ENCODE measurements at places on chromosomes 4 and X.

DNA sequence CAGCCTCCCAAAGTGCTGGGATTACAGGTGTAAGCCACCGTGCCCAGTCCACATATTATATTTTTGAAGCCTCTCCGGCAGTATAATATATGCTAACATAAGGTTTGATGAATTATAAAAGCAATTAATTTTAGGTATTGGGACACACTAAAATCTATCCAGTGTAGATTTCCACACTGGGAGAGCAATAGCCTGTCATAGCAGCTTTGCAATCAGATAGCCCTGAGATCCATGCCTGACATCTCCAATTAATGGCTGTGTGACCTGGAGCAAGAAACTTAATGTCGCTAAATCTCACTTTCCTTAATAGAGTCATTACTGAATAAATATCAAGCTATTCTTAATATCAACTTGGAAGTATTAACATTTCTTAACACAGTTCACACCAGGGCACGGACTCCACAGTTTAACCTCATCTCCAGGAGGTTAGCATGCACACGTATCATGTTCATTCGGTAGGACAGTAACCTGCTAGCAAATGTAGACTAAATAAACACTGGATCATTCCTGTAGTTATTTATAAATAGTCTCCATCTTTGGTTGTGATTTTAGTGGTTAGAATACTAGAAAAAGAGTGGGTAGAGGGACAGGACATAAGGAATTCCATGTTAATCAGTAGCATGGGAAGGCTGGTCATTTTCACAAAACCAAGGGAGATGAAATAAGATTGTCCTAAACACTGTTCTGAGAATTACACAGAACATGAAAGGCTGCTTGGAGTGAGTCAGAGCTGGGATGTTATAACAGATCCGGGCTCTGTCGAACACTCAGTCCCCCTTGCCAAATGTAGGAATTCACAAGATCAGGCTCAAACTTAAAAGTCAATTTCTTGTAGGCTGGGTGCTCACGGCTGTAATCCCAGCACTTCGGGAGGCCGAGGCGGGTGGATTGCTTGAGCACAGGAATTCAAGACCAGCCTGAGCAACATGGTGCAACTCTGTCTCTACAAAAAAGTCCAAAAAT, 254.7 kb downstream of the PALLD start:
- peak; percentile 78 for DNase-seq

- DNase-seq = no peak
These were observed 6.2 kb upstream of the AFF1 start for GRCh38 chr4:86928400-86929255.

GRCh38 chr4:57763070-57763469, 652.9 kb upstream of the IGFBP7 start:
- DNase-seq = peak; percentile 1

GRCh38 chr4:81504112-81505003, 32.7 kb upstream of the RASGEF1B start:
- DNase-seq = no peak

- DNase-seq = peak; percentile 46
These were observed 449.3 kb downstream of the RPA4 start for GRCh38 chrX:97332963-97333362.

DNA sequence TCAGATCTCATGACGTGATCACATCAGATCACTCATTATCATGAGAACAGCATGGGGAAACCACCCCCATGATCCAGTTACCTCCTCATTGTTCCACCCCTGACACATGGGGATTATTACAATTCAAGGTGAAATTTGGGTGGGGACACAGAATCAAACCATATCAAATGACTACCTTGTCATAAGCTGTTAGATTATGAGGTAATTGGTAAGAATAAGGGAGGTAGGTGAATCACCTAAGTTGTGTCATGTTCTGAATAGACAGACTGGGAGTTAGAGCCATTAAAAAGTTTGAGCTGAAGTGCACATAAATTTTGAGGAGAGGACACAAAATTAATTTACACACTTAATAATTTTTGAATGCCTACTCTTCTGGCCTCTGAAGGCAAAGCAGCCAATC, 24.7 kb downstream of the SLC9B1 start:
- DNase-seq = no peak

GRCh38 chrX:44974451-44974850, 101.5 kb downstream of the KDM6A start:
- DNase-seq = no peak

- DNase-seq = no peak
These were observed 24.7 kb upstream of the SLC9B1 start for GRCh38 chr4:103044183-103044582.

DNA sequence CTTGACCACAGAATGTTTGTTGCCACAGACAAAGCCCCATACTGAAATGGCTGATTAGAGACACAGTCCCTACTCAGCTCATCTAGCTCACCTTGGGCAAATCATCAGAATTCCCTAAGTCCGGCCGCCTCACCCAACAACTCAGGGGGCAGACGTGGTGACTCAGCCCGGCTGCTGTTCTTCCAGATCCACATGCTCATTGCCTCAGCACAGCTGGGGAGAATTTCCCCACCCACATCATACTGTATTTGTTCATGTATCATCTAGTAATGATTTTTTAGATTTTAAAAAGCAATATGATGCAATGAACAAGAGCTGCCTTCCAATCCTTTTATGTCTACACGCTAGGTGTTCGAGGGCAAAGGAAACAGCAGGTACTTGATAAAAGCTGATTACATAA, 333.8 kb upstream of the TENM3 start:
- peak; percentile 84 for DNase-seq

- DNase-seq = no peak
These were observed 44.1 kb downstream of the SMIM20 start for GRCh38 chr4:25958110-25958509.

DNA sequence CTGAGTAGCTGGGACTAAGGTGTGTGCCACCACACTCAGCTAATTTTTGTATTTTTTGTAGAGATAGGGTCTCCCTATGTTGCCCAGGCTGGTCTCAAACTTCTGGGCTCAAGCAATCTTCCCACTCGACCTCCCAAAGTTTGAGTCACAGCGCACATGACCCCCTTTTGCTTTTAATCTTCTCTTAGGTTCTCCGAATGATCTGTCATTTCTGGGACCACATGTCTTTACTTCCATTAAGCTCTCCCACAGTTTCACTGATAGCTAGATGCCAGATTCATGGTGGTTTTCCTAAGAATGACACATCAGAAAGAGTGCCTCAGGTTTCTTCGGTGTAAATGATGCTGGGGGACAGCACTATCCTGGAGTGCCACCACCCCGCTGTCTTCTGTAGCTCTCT, 17.9 kb downstream of the PRKX start:
- DNase-seq = no peak

DNA sequence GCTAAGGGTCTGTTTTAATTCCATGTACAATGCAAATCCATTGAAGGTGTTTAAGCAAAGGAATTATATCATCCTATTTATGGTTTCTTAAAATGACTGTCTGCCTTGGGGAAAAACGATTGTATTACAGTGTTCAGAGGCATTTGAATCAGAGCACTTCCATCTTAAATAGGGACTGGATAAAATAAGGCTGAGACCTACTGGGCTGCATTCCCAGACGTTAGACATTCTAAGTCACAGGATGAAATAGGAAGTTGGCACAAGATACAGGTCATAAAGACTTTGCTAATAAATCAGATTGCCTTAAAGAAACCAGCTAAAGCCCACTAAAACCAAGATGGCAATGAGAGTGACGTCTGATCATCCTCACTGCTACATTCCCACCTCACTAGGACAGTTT, 1167.2 kb upstream of the PABPC4L start:
- peak; percentile 22 for DNase-seq

- DNase-seq = peak; percentile 42
These were observed 271.2 kb downstream of the NLGN4X start for GRCh38 chrX:5957506-5957905.

GRCh38 chrX:34144246-34144645, 12.1 kb upstream of the FAM47A start:
- DNase-seq = no peak

- DNase-seq = peak; percentile 50
These were observed 7.4 kb downstream of the ARHGAP10 start for GRCh38 chr4:147739239-147739823.

DNA sequence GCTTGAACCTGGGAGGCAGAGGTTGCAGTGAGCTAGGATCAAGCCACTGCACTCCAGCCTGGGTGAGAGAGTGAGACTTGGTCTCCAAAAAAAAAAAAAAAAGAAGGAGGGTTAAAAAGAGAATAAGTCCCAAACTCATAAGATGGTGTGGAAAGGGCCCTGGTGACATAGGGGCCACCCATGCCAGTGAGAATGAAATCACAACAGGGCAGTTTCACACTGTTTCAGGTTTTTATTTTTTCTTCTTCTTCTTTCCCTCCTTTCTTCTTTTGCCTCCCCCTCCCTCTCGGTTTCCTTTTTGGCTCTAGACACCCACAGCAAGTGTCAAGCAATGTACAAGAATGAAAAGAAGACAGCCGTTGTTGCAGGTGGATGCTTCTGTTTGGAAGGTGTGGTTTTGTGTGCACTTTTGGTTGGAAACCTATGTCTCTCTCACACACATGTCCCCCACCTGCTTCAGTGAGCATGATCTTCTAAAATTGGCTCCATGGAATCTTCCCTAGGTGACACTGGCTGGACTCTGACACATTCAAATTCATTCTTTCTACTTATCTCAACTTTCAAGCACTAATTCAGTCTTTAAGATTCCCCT, 14.4 kb upstream of the TLR8 start:
- no peak for DNase-seq

DNA sequence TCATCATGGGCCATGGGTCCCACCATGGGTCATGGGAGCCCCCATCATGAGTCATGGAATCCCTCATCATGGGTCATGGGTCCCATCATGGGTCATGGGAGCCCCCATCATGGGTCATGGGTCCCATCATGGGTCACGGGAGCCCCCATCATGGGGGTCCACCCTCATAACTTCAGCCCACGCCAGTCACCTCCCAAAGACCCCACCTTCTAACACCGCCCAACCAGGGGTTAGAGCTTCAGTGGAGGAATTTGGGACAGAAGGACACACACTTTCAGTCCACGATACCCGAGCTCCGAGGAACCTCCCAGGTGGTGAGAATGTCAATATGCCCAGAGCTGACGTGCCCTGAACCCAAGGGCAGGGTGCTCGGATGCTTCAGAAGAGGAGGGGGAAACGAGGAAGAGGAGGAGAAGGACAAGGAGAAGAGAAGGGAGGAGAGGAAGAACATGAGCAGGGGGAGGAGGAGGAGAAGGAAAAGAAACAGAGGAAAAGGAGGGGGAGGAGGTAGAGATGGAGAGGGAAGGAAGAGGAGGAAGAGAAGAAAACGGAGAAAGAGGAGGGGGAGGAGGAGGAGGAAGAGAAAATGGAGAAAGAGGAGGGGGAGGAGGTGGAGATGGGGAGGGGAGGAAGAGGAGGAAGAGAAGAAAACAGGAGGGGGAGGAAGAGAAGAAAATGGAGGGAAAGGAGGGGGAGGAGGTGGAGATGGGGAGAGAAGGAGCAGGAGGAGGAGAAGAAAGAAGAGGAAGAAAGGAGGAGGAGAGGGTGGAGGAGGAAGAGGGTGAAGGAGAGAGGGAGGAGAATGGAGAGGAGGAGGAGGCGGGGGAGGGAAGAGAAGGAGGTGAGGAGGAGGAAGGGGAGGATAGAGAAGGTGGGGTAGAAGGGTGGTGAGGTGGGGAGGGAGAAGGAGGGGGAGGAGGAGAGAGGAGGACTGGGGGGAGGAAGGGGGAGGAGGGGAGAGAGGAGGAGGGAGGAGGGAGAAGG, 17.7 kb downstream of the IL3RA start:
- no peak for DNase-seq

DNA sequence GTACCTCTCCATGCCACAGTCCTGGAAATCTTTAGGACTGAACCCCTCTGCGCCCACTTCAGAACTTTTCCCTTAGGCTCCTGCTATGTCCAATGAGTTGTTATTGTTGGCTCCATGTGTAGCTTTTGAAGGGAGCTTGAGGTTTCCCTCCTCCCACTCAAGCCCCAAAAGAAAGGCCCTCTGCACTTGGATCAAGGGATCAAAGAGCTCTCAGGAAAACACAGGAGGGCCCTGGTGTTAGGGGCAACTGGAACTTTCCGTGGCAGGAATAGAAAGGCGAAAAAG, 135.0 kb downstream of the RASL11B start:
- no peak for DNase-seq

GRCh38 chr4:80215449-80216052, 18.2 kb downstream of the PRDM8 start:
- DNase-seq = no peak

DNA sequence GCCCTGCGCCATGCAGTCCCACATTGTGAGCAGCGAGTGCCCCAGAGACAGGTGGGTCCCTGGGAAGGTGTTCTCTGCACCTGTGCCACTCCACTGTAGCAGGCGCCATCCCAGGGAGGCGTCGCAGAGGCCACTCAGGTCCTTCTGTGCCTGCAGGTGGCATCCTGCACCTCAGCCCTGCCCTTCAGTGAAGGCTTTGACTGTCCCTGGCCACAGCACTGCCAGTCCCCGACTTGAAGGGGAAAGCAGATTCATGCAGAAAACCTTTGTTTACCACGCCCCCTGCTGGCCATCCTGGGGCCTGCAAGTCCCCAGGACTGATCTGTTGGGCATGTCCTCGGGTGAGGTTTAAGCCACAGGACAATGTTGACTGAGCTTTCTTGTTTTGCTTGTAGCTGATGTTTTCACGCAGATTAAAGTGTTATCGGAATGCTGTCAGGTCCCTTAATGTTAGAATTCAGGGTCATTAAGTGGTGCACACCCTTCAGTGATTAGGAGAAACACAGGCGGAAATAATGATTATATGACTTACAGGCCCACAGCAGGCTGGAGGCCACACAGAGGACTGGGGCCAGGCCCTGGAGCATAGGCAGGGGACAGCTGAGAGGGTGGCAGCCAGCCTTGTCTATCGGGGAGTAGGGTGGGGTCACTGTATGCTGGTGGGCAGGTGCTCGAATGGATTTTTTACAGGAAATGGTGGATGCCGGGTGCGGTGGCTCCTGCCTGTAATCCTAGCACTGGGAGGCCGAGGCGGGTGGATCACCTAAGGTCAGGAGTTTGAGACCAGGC, 5.0 kb downstream of the TACC3 start:
- DNase-seq = peak; percentile 75

DNA sequence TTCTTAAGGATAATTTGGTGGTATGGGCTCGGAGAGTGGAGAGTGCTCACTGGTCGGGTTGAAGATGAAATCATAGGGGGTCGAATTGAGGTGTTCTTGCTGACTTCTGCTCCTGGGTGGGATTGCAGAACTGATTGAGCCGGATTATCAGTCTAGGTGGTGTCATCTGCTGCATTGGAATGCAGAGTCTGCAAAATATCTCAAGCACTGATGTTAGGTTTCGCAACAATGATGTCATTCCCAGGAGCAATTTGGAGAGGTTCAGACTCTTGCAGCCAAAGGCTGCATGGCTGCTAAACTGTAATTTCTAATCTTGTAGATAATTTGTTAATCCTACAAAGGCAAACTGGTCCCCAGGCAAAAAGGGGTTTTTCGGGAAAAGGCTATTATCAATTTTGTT, 67.7 kb downstream of the RHOH start:
- peak; percentile 77 for DNase-seq

GRCh38 chr4:7037425-7037824, 5.7 kb upstream of the TADA2B start:
- DNase-seq = no peak

GRCh38 chr4:174616661-174617060, 94.4 kb upstream of the HPGD start:
- no peak for DNase-seq

DNA sequence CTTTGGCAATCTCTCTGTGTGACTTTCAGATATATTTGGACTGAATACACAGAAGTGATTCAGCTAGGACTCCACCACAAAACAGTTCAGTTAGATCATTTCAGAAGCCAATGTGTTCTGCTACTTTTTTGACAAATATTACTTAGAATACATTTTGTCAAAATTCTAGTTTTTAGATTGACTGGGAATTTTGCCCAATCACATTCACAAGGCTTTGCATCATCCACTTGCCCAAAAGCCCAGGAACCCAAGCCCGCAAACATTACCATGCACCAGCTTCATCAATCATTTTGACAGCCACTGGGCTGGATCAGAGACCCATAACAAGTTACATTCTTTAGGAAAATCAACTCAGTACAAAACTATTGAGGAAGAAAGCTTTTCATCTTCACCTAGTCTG, 256.6 kb upstream of the NDST3 start:
- DNase-seq = peak; percentile 59

Data from fibroblast of upper back skin (primary cell).